ENCODE measurements at places on chromosomes 12 and 14.
A peak's percentile ranks its signal among the peaks of the same experiment; 100 is the strongest.

DNA sequence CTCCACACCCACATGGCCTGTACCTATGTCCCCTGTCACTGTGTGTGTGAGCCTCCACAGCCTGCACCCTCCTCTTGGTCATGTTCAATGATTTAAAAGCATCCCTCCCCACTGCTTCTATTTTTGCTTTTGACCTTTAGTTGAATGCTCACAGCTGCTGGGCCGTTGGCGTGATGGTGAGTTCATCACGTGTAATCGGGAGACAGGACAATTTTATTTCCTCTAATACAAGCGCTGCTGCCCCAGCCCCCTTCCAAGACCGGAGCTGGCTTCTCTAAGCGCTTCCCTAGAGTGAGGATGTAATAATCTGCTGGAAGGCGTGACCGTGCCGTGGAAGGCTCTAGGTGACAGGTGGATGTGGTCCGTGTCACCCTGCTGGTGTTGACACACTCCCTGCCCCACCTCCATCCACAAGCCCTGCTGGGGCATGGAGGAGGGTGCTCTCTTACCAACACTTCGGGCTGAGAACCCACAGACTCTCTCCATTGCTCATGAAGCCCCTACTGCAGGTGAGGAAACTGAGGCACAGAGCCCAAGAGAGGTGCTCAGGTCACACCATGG is 25.4 kb downstream of the CCDC85C start:
- peak; percentile 73 for DNase-seq
- H3K27me3 ChIP-seq = no peaks in the 10 kb centered on the region
- no peak overlapping the region for H3K4me3 ChIP-seq
- H3K4me1 ChIP-seq = peaks cover 39% of the 10 kb centered on the region

DNA sequence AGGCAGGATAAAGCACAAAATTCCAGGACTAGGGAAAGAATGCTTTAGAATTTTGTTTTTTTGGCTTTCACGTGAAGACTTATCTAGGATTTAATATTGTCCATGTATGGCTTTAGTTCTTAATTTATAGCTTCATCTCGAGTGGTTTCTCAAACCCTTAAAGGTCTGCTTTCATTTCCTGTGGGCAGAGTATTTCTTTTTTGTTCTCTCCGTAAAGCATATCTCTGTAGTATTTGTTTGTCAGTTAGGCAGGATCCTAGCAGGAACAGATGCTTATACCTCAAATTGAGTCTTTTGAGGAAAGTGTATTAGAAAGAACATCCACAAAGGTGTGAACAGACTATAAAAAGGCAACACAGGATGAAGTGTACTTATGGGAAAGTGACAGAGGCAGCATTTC is 697.1 kb upstream of the SEL1L start:
- no peak overlapping the region for H3K27ac ChIP-seq
- no peaks in the 10 kb centered on the region for H3K27me3 ChIP-seq
- no peaks in the 10 kb centered on the region for H3K36me3 ChIP-seq
- DNase-seq = no peak

DNA sequence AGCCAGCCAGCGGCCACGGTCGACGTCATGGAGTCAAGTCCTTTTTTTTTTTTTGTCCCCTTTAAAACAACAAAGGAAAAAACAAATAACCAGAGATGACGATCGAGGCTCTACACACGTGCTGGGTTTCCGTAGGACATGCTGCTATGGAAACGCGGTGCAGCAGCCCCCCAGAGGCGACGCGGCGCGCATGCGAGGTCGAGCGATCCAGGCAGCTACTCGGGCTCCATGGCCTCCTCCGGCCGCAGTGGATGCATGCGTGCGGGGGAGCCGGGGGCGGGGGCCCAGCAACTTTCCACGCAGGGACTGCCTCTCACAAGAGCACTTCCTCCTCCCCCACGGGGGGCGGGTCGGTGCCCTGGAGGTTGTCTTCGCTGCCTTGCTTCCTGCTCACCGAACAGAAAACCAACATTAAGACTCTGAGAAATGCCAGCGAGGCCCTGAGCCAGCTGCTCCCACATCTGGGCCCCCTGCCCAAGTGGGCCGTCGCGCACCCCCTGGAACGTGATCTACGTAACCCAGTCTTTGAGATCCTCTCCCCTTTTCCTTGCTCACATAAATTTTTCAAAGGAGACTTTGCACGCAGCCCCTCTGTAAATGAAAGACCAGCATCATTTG is 30.7 kb downstream of the P2RX4 start:
- peak overlapping the region; percentile 12 for H3K27ac ChIP-seq
- H3K4me3 ChIP-seq = peak overlapping the region; percentile 37
- peaks cover 17% of the 10 kb centered on the region for H3K36me3 ChIP-seq
- peak; percentile 91 for DNase-seq

DNA sequence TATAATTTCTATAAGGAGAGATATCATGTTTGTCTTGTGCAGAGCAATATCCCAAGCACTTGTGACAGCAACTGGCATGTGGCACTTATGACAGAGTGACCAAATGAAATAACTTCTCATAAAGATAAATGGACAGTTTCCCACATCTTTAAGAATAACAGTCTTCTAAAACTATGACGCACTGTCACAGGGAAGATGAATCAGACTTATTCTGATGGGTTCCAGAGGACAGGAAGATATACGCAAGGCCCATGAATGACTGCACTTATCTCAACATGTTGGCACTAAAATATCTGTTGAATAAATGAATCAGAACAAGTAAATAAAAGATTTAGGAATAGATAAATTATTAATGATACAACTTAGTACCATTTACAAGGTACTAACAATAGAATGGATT is 465.8 kb upstream of the SYT1 start:
- no peak overlapping the region for H3K27ac ChIP-seq
- peaks cover 2% of the 10 kb centered on the region for H3K27me3 ChIP-seq
- no peak overlapping the region for H3K4me3 ChIP-seq

DNA sequence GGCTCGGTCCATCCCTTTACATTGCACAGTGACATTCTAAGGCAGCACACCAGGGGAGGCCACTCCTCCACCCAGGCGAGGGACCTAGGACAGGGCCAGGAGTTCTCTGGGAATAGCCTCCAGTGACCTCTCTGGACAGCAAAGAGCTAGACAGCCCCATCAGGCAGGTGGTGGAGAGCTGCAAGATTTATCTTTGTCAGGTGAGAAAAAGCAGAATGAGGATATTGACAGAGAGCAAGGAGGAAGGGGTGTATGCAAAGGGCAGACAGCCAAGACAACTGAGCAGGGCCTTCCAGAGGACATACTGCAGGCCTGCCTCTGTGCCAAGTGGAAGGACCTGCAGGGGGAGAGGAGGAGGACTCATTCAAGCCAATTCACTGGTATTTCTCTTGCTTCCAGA is 112.4 kb upstream of the MAX start:
- H3K36me3 ChIP-seq = no peaks in the 10 kb centered on the region
- no peak for DNase-seq

DNA sequence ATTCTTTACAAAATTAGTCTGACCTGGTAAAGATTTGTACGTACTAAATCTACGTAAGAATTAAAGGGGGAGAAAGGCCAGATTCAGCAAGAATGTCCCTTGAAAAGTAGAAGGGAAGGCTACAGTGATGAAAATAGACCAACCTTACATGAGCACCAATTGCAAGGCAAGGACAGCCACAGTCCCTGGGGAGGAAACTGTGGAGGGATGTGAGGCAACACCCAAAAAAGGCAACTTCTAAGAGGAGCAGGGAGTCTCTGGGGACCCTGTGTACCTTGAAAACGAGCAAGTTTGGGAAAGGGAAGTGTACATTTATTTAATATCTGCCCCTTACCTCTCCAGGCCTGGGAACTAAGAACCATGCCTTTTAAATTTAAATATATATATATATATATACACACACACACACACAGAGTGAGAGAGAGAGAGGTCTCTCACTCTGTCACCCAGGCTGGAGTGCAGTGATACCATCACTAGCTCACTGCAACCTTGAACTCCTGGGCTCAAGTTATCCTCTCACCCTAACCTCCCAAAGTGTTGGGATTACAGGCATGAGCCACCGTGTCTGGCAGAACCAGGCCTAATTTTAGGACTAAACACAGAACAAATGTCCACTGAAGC is 56.4 kb downstream of the TMCC3 start:
- no peak for DNase-seq
- no peak overlapping the region for H3K27ac ChIP-seq
- no peaks in the 10 kb centered on the region for H3K4me1 ChIP-seq
- H3K36me3 ChIP-seq = no peaks in the 10 kb centered on the region

GRCh38 chr12:102851246-102851645 is 65.8 kb downstream of the PAH start:
- no peak overlapping the region for H3K4me3 ChIP-seq
- no peaks in the 10 kb centered on the region for H3K36me3 ChIP-seq
- H3K4me1 ChIP-seq = no peaks in the 10 kb centered on the region

- H3K36me3 ChIP-seq = peaks cover 7% of the 10 kb centered on the region
- DNase-seq = no peak
- H3K27ac ChIP-seq = no peak overlapping the region
- no peaks in the 10 kb centered on the region for H3K4me1 ChIP-seq
- no peaks in the 10 kb centered on the region for H3K27me3 ChIP-seq
Measured at GRCh38 chr12:70330158-70330557, 35.9 kb upstream of the KCNMB4 start.

- peak; percentile 77 for DNase-seq
- H3K4me3 ChIP-seq = no peak overlapping the region
- H3K27me3 ChIP-seq = no peaks in the 10 kb centered on the region
- peaks cover 3% of the 10 kb centered on the region for H3K4me1 ChIP-seq
- H3K27ac ChIP-seq = no peak overlapping the region
- H3K36me3 ChIP-seq = peaks cover 60% of the 10 kb centered on the region
Measured at GRCh38 chr14:20400965-20401593, 12.2 kb downstream of the TEP1 start.

- no peak overlapping the region for H3K4me3 ChIP-seq
- H3K27ac ChIP-seq = no peak overlapping the region
- no peaks in the 10 kb centered on the region for H3K4me1 ChIP-seq
- no peak for DNase-seq
- H3K27me3 ChIP-seq = no peaks in the 10 kb centered on the region
Measured at GRCh38 chr14:36363704-36364103, 43.3 kb upstream of the MBIP start.

DNA sequence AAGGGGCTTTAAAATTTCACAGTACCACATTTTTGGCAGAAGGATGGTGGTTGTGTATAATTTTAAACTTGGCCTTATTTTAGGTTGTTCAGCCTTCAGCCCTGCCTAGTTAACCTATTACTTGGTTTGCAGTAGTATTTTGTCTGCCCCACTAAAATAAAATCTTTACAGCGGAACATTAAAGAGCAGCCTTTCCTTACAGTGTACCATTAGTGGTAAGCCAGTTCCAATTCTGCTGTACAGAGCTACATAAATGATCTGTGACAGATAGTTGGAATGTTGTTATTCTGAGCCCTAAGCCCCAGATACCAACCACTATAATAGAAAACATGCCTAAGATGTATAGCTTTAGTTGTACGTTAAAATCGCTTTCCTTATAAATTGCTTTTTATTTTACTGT is 56.2 kb downstream of the SLC38A6 start:
- peaks cover 10% of the 10 kb centered on the region for H3K4me1 ChIP-seq
- no peak overlapping the region for H3K4me3 ChIP-seq
- H3K36me3 ChIP-seq = no peaks in the 10 kb centered on the region
- no peak overlapping the region for H3K27ac ChIP-seq
- DNase-seq = no peak

DNA sequence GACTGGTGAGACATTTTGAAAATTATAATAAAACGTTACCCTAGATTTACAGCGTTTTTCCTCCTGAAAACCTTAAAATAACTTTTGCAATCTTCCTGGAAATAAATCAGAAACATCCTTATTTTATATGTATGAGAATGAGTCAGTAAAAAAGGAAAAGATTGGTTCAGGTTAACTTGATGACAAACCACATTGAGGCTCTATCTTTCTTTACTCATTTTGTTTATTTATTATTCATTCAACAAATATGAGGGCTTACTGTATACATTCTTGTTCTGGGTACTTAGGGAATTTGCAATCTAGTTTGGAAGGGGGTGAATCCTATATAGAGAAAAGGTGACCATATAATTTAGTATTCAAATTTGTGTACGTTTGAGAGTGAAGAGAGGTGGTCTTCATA is 156.6 kb downstream of the UNC79 start:
- H3K4me1 ChIP-seq = no peaks in the 10 kb centered on the region
- no peak overlapping the region for H3K4me3 ChIP-seq
- no peaks in the 10 kb centered on the region for H3K36me3 ChIP-seq
- no peaks in the 10 kb centered on the region for H3K27me3 ChIP-seq
- H3K27ac ChIP-seq = no peak overlapping the region
- DNase-seq = no peak

- peaks cover 29% of the 10 kb centered on the region for H3K4me1 ChIP-seq
- H3K4me3 ChIP-seq = no peak overlapping the region
- no peak for DNase-seq
Measured at GRCh38 chr12:63911341-63911740, 66.8 kb downstream of the SRGAP1 start.

- H3K36me3 ChIP-seq = no peaks in the 10 kb centered on the region
- peaks cover 5% of the 10 kb centered on the region for H3K27me3 ChIP-seq
- no peak overlapping the region for H3K27ac ChIP-seq
Measured at GRCh38 chr14:76264384-76264783, 111.6 kb upstream of the ESRRB start.

Measured in osteoblast (primary cell).